ENCODE measurements at places on chromosomes 4 and X.
A peak's percentile ranks its signal among the peaks of the same experiment; 100 is the strongest.

DNA sequence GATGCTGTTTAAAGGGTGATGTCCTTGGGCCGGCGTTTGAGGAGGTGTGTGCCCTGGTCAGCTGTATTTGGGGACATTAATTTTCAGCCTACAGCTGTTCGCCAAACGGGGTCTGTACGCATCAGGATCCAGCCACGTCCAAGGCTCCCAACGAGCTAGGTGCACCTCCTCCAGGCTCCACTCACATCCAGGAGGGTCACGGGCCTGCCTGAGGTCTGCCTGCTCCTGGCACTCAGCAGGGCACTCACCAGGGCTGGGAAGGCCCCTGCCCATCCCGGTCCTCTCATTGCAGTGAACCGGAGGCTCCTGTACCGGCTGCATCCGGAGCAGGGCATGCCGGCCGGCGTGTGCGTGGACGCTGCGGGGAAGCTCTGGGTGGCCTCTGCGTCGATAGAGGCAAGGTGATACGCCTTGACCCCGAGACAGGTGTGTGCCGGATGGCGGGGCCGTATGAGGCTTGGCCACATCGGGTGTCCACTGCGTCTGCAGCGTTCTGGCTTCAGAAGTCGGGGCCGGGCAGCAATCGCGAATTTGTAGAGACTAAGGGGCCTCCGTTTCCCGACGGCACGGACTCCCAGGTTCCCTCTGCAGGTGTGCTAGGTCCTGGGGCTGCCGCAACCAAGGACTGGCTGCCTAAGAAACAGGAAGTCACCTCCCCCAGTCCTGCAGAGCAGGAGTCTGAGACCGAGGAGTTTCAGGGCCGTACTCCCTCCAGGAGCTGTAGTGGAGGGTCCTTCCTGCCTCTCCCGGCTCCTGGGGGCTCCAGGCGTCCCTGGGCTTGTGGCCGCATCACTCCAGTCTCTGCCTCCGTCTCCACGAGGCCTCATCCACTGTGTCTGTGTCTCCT is 27.5 kb upstream of the PLCXD1 start:
- DNase-seq, result no peak

GRCh38 chr4:188297873-188298272 is 158.6 kb downstream of the TRIML1 start:
- DNase-seq, result peak; percentile 37

DNA sequence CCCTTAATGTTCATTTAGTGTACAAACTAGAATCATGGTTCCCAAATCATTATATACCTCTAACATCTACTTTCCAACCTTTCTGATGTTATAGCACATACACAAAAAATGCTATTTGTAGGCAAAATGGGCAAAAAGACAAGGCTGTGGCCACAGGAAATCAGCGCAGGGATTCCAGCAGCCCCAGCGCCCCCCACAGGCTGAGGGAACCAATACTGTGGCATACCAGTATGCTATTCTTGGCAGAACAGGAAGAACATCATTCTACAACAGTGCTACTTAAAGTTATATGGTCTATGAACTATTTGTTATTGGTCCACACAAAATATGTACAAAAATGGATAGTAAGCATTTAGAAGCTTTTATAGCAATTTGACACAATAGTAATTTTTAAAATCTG is 25.3 kb downstream of the STEEP1 start:
- no peak for DNase-seq

DNA sequence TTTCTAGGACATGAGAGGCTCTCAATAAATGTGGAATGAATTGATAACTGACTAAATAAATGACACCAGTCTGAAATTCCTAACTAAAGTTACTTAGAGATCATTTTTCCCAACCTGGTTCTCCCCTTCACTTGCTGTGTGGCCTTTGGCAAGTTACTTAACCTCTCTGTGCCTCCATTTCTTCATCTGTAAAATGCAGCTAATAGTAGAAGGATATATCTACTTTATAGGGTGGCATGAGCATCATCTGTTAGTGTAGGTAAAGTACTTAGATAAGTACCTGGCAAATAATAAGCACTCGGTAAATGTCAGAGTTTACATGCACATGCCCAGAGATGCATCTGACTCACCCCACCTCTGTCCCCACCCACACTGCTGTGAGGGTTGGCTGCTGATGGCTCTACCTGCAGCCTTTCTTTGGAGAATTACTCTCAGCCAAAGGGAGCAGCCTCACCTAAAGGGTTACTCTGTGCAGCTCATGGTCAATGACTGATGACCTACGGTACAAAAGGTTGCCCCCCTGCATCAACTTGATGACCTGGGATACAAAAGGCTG is 139.3 kb downstream of the CHIC2 start:
- no peak for DNase-seq

DNA sequence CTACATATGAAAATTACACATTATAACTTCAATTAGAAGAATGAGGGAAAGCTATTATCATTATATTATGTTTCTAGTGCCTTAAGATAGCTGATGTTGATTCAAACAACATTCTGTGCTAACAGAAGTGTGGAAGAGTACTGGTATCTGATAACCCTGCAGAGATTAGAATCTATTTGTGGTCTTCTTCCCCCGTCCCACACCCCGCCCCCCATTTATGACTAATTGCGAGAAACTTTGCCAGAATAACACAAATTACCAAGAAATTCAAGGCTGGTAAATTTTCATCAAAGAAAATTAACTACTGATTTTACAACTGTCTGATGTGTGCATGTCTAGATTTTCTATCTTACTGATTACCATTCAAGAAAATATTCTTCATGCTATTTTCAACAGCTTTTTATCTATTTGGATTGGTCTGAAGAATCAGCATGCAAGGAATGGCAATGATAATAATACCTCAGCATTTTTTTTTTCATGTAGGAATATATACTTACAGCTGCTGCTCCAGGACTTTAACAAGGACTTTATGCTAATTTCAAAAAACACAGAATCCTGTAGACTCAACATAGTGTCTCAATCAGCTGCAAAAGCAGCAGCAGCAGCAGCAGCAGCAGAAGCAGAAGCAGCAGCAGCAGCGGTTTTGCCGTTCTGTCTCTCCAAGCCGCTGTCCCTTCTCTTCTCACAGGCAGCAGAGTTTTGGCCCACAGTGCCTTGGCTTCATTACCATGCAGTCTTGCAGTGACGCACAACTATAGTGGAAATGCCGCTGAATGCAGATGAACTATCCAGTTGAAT is 126.7 kb downstream of the FRYL start:
- DNase-seq, result peak; percentile 23

DNA sequence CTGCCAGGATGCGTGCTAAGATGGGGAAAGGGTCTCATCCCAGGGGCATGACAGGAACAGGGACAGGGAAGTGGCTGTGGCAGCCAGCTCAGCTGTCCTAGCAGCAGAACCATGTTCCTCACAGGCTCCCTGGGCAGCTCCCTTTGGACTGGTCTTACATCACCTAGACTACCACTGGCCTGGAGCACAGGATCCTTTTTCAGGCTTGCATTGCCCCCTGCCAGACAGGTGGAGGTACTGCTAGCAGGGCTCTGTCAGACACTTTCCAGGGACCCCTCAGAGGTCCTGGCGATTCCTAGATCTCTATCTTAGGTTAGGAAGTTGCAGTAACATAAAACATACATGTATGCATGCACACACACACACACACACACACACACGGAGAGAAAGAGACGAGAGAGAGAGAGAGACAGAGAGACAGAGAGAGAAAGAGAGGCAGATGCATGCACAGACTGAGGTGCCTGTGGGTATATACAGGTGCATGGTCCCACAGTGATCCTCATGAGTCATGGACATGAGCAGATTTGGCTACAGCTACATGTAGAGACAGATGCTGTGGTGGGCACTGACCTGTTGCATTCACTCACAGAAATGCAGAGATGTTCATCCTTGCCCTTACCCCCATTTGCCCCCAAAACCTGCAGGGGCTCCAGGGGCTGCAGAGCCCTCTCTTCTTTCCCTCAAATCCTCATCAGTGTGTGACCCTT is 63.6 kb downstream of the STARD8 start:
- no peak for DNase-seq

DNA sequence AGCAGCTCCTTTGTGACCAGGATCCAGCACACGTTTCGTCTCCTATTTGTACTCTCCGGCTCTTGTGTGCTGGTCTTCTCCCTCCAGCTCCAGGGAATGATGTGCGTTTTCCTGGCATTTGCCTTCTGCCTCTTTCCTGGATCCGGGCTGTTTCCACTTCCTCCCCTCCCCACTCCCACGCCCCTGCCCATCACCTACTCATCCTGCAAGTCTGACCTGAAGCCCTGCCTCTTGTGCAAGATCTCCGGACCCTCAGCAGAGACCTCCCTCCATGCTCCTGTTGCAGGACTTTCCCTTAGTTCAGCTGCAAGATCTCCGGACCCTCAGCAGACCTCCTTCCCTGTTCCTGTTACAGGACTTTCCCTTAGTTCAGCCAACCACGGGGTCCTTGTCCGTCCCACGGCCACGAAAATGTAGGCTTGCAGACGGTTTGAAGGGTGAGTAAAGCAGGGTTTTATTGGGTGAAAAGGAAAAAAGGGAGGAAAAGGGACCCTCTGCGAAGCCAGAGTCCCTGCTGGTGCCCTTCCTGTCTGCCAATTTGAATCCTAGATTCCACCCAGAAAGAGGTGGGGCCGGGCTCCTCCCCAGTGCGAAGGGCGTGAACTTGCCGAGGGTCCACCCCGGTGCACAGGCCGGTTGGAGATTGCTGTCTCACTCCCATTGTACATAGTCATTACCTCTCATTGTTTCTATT is 74.4 kb upstream of the IRF2 start:
- DNase-seq, result no peak

GRCh38 chr4:165079476-165079875 is 25.8 kb downstream of the TRIM75 start:
- DNase-seq, result no peak

- no peak for DNase-seq
Observed at GRCh38 chr4:65671372-65671771, 1.1 kb upstream of the EPHA5 start.

- no peak for DNase-seq
Observed at GRCh38 chr4:8274765-8275547, 5.4 kb downstream of the HTRA3 start.

- DNase-seq, result no peak
Observed at GRCh38 chr4:4694296-4694772, 152.5 kb upstream of the STX18 start.

- DNase-seq, result peak; percentile 94
Observed at GRCh38 chr4:77695774-77696173, 90.2 kb downstream of the CXCL13 start.

- DNase-seq, result no peak
Observed at GRCh38 chrX:118499295-118499694, 3.7 kb downstream of the DOCK11 start.

DNA sequence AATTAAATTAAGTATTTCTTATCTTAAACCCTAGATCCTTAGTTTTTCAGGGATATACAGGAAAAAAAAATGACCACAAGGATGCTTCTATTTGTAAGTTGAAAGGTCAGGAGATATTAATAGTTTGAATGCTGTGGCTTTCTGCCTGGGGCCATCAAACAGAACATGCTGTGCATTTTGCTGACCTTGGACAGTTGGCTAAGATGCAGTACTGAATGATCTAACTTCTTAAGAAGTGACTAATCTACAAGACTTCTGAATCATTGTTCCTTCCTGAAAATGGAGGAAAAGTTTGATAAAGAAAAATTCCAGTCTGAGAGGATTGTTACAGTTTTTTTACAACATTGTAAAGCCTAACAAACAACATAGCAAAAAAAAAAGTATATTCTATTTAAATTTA is 237.8 kb upstream of the JADE1 start:
- DNase-seq, result peak; percentile 26

GRCh38 chr4:125891597-125892258 is 577.0 kb downstream of the FAT4 start:
- no peak for DNase-seq

DNA sequence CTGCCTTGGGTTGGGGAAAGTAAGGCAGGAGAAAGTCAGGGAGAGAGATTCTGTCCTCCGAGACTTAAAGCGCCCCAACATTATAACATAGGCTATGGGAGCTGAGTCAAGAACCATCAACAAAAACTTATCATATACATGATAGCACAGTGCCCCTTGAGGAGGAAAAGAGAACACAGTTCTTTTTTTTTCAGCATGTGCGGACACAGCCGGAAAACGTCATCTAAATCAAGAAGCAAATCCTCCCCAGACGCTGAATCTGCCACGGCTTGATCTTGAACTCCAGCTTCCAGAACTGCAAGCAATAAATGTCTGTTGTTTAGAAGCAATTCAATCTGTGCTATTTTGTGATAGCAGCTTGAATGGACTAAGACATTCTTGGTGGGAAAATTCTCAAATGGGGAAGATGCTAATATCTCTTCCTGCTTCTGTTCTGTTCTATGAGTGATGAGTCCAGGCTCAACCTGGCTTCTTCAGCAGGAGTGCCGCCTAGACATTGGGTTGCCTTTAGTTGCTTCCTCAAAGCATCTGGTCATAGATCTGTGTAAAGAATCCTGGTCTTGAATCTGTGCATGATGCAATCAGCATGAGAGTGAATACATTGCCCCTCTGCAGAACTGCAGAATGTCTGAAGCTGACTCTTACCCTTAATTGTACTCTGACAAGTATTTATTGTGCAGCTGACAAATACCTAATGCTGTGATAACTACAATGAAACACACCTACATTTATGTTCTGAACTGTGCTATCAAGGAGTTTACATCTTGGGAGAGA is 549.8 kb upstream of the PRKX start:
- DNase-seq, result no peak

- DNase-seq, result no peak
Observed at GRCh38 chr4:13236485-13236884, 247.7 kb downstream of the RAB28 start.

DNA sequence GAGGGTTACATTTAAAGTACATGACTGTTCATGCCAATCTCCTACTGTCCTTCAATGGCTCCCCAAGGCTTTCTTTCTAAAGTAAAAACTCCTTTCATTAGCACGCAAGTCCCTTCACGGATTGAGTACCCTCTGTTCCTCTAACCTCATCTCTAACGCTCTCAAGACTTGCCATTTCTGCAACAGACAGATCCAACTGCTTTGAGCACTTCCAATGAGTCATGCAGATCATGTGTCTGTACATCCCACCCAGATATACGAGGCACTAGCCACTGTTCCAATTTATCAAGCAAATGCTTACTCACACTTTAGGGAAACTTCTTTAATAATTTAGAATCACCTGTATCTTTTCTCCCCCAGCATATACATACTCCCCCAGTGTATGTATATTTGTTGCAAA is 332.5 kb upstream of the ZFP42 start:
- peak; percentile 22 for DNase-seq

- no peak for DNase-seq
Observed at GRCh38 chrX:129516402-129516801, 6.9 kb downstream of the SMARCA1 start.

DNA sequence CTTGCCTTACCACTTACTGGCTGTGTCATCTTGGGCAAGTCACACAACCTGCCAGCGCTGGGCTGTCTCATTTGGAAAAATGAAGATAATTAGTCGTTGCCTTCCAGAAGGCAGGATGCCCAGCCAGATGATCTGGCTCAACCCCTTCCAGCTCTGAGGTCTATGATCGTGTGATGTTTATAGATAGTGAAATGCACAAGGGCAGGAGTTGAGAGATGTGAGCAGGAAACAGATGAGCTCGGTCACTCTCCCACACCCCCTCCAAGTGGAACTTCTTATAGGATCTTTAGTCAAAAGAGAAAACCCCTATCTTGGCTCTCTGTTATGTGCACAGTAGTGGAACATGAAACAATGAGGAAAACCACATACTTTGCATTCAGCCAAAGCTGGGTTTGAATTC is 336.8 kb upstream of the PPARGC1A start:
- no peak for DNase-seq

- no peak for DNase-seq
Observed at GRCh38 chr4:2377241-2377640, 41.2 kb downstream of the ZFYVE28 start.
